ENCODE measurements at places on chromosomes 11 and 22. TPM values are rescaled to one million over a fixed set of nuclear protein-coding genes. Genes with fewer than 3 reads are reported as not detected.

Gene SCO2
- 4.9 TPM for total RNA-seq

Gene FDXACB1
- total RNA-seq = 1.5 TPM

Gene SEPTIN5
- total RNA-seq = 17.0 TPM

Gene KCNJ1
- total RNA-seq = not detected

Gene C11orf86
- not detected for total RNA-seq

Gene KCTD17
- 55.4 TPM for total RNA-seq

Gene RFPL3
- total RNA-seq = not detected

Measured in placental pericyte (primary cell).